ENCODE measurements at places on chromosomes 2 and 18. TPM values are rescaled to one million over a fixed set of nuclear protein-coding genes. Genes with fewer than 3 reads are reported as not detected.

DNA sequence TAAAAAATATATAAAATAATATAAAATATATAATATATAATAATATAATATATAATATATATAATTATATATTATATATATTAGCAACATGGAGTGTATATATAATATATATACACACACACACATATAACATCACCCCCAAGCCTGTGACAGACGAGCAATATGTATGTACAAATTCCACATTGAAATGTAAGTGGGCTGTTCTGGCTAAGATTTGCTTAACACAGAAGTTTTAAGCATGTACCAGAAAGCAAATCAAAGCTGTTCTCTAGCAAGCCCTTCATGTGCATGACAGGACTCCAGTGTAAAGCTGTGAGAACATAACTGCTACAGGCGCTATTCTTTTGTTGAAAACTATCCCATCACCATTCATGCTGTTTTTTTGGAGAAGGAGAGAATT is 261.7 kb upstream of the TNP1 start:
- no peaks in the 10 kb centered on the region for H3K4me1 ChIP-seq
- peaks cover 7% of the 10 kb centered on the region for H3K27me3 ChIP-seq
- H3K27ac ChIP-seq, result no peak overlapping the region
- H3K4me3 ChIP-seq, result no peak overlapping the region
- peaks cover 5% of the 10 kb centered on the region for H3K36me3 ChIP-seq

DNA sequence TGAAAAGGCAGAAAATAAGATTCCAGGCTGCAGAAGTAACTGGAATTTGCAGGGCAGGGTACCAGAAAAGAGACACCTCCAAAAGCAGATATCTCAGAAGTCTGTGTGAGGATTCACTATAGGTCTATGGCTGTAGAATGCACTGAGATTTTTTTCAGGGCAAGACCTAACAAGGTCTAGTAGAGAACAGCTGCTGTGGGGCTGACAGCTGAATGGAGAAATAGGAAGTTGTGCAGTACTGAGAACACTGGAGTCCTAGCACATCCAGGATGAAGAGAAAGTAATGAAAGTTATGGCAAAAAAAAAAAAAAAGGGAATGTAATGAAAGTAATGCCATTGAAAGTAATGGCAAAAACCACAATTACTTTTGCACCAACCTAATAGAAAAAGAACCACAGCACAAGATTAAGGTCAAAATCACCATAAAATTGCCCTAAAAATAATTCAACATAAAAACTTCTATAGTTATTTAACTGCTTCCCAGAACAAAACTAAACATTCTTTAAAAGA is 57.3 kb downstream of the CPO start:
- H3K27me3 ChIP-seq, result peaks cover 5% of the 10 kb centered on the region
- H3K4me3 ChIP-seq, result no peak overlapping the region
- no peak overlapping the region for H3K27ac ChIP-seq
- no peak for DNase-seq
- peaks cover 13% of the 10 kb centered on the region for H3K36me3 ChIP-seq

GRCh38 chr2:98702858-98703620 is 27.9 kb downstream of the MGAT4A start:
- peaks cover 8% of the 10 kb centered on the region for H3K36me3 ChIP-seq
- no peaks in the 10 kb centered on the region for H3K27me3 ChIP-seq
- peaks cover 14% of the 10 kb centered on the region for H3K4me1 ChIP-seq
- H3K4me3 ChIP-seq, result no peak overlapping the region

Gene B4GALT6
- 16.5 TPM for total RNA-seq

Gene MBOAT2
- 72.5 TPM for total RNA-seq

Gene GREB1L
- total RNA-seq, result 154 TPM

DNA sequence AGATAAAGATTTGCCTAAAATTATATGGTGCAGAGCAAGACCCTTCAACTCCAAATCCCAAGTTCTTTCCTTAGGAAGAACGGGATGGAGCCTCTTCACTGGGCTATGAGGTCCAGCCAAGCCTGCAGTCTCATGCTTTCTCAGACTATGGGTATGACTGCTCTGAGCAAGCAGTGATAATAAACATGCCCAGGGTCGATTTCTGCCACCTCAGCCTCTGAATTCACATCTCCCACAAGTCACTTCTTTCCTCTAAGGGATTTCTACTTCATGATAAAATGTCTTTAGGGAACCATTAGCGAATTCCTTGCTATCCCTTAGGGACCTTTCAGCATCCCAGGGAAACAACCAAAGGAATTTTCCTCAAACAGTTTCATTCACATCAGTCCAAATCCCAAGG is 94.8 kb downstream of the GFPT1 start:
- H3K4me1 ChIP-seq, result no peaks in the 10 kb centered on the region
- no peak overlapping the region for H3K27ac ChIP-seq
- H3K36me3 ChIP-seq, result peaks cover 7% of the 10 kb centered on the region
- no peaks in the 10 kb centered on the region for H3K27me3 ChIP-seq
- no peak overlapping the region for H3K4me3 ChIP-seq
- no peak for DNase-seq

GRCh38 chr2:152402780-152403759 is 68.1 kb downstream of the FMNL2 start:
- H3K4me1 ChIP-seq, result peaks cover 63% of the 10 kb centered on the region
- peaks cover 6% of the 10 kb centered on the region for H3K27me3 ChIP-seq
- DNase-seq, result no peak
- H3K36me3 ChIP-seq, result no peaks in the 10 kb centered on the region

All from glutamatergic neuron (in vitro differentiated cells).